SK-N-SH treated with all-trans-retinoic acid at 6 μM for 48 hours (cell line): ENCODE measurements at places on chromosomes 12 and 14.
A peak's percentile ranks its signal among the peaks of the same experiment; 100 is the strongest.

- ATAC-seq = no peak
Measured at GRCh38 chr12:124071075-124071443, 98.0 kb downstream of the ZNF664 start.

DNA sequence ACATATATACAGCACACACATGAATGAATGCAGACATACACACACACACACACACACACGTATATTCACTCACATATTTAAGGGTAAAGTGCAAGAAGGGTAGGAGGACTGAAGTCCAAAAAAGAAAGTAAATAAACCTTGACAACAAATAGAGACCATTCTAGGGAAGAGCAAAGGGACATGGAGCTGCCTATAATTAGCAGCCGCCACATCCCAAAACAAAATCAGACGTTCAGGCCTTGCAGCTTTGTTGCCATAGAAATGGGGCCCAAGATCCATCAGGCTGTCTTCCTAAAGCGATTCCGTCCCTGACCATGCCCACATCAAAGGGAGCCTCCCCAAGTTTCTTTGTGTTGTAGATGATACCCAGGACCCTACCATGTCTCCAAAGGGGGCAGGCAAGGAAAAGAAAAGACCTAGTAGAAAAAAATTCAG is 703.5 kb upstream of the TBX3 start:
- no peak for ATAC-seq

DNA sequence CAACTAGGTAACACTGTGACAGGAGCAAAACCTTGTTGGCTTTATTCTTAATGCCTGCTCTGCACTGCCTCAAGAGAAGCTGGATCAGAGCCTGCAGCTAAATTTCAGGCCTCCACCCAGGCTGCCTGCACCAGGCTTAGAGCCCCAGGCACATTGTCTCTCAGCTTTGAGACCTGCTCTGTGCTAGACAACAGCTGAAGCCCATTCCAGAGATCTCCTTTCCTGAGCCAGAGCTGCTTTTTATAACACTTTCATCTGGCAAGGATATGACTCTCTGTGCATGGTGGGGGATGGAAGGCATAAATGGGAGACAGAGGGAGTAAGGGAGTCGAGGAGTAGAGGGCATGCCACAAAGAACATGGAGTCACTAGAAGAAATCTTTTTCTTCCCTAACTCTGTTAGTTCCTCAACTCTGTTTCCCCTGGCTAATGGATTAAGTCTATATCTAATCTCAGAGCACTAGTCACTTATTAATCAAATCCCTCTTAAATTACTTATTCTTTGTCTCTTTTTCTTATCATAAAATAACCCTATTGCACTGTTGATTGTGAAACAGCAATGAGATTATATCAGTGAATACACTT is 27.1 kb upstream of the LUM start:
- ATAC-seq = peak; percentile 61

DNA sequence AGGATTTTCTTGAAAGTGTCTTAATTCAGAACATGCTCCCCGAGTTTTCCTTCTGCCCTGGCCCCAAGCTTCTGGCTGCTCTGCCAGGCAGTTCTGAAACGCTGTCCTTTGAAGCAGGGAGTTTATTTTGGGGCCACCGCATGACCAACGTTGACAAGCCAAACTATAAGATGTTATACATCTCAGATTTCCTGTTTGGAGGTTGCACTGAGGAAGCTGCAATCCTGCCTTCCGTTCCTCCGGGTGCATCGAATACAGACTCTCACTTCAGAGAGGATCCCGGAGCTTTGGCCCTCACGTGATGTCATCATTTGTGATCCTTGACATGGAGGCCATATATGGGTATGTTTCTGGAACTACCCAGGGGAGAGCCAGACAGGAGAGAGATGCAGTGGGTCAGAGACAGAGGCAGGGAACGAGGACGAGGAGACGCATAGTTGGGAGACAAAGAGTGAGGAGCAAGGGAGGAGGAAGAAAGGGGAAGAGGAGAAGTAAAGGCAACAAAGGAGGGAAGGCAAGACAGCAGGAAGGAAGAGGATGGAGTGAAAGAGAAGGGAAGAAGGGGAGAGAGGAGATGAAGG is at the start of gene ASB2:
TSS of gene ASB2 (minus strand) at position 94 of the 581 bp plus-strand sequence. CDS start 12,031 bp downstream, outside the sequence.
- no peak for ATAC-seq

GRCh38 chr12:4274396-4275015 is 944 bp downstream of the CCND2 start:
- ATAC-seq = no peak

DNA sequence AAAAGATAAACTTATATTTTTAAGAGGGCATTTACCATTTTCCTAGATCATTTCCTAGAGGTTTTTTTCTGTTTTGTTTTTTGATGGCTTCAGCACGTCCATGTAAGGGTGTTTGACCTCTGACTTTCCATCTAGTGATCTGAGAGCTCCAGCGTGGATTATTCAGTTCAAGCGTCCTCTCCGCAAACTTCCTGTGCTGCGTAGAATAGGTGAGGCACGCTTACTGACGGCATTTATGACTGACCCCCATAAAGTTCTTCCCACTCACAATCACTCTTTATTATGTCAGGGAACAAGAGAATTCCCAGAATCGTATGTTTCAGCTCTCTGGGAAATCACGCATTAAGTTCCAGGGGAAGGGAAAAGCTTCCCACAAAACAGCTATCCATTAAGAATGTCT is 16.4 kb downstream of the CCDC92 start:
- no peak for ATAC-seq

DNA sequence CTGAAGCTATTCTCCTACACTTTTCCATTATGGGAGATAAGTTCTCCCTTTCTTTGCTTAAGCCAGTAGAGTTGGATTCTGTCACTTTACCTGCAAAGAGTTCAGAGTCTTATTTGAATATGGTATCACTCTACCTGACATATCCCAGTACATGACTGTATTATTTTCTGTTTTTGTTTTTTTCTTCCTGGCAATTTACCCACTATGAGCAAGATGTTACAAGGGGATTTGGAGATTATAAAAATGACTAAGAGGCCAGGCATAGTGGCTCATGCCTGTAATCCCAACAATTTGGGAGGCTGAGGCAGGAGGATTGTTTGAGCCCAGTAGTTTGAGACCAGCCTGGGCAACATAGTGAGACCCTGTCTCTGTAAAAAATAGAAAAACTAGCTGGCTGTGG is 46.4 kb upstream of the CHST11 start:
- no peak for ATAC-seq

GRCh38 chr12:43237238-43237879 is 314.6 kb downstream of the ADAMTS20 start:
- no peak for ATAC-seq

GRCh38 chr14:79281244-79282152 is 929.8 kb downstream of the DIO2 start:
- ATAC-seq = no peak

DNA sequence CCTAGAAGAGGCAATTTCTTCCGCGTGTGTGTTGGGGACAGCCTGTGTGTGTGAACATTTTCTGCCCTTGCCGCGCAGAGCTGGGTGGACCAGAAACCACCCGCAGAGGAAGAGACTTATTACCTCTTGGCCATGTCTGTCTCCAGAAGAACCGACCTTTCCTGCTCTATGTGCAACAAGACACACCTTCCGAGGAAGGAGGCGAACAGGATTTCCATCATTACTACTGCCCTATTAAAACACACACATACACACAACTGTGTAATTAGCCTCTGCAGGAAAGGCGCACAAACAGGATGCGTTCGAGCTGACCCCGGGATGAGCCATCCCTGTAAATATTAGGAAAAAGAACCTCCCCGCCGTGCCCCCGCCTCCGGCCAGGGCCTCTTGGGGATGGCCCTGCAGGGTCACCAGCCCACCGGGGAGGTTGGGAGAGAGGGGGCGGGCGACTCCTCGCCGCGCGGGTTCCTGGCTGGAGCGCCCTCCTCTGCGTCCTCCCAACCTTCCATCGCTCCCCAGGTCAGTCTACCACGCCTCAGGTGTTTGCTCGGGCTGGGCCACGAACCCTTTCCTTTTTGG is 484 bp upstream of the PRKCH start:
- ATAC-seq = peak; percentile 12

- ATAC-seq = no peak
Measured at GRCh38 chr12:52358575-52359350, 8.5 kb downstream of the KRT85 start.

GRCh38 chr14:76946753-76947077 is 81.8 kb downstream of the IRF2BPL start:
- ATAC-seq = no peak; the same call in 2 of the 3 replicates

DNA sequence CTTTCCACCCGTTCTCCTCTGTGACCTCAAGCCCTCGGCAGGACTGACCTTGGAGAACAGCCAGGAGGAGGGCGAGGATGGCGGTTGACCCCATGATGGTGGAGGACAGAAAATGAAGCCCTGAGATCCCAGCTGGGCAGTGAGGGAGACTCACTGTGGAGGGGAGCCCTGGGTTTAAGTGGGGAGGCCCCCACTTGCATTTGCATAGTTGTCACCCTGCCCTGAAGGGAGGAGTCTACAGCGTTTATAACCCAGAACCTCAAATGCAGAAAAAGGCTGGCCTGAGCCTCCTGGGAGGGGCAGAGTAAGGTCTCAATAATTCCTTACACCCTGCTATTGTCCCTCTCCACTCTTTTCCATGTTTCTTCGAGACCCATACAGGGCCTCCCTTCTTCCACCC is 1052.7 kb downstream of the TMEM121 start:
- no peak for ATAC-seq

DNA sequence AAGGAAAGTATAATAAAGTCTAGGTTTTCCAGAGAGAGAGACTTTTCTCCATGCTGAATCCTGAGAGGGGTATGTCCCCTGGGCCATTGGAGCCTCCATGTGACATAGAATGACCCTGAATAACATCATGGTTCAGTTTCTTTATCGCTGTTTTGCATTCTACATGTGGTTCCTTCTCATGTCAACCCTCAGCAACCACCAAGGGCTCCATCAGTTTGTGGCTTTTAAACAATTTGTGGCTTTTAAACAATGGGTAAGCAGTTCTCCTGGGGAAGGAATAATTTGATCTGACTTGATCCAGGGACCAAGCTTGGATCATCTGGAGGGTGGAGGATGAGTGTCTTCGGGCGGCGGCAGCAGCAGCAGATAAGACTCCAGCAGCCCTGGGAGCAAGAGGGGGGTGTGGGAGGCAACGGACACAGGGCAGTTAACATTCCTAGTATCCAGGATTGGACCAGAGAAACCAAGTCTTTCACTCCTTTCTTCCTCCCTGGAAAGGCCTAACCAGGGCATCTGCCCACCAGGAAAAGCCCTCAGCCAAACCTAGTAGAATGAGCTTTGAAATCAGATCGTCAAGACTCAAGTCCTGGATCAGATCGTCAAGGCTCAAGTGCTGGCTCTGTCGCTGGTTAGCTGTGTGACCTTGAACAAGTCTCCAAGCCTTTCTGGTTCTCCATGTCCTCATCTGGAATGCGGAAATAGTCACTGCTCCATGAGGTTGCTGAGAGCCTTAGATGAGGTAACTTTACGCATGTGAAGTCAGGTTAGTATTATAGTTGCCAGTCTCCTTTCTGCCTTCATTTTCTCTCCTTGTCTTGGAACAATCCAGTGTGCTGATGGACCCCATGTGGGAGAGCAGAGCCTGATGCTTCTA is 27.8 kb upstream of the FAM222A start:
- ATAC-seq = no peak

GRCh38 chr14:67643713-67644112 is 24.0 kb downstream of the ARG2 start:
- no peak; the same call in 2 of the 3 replicates for ATAC-seq

DNA sequence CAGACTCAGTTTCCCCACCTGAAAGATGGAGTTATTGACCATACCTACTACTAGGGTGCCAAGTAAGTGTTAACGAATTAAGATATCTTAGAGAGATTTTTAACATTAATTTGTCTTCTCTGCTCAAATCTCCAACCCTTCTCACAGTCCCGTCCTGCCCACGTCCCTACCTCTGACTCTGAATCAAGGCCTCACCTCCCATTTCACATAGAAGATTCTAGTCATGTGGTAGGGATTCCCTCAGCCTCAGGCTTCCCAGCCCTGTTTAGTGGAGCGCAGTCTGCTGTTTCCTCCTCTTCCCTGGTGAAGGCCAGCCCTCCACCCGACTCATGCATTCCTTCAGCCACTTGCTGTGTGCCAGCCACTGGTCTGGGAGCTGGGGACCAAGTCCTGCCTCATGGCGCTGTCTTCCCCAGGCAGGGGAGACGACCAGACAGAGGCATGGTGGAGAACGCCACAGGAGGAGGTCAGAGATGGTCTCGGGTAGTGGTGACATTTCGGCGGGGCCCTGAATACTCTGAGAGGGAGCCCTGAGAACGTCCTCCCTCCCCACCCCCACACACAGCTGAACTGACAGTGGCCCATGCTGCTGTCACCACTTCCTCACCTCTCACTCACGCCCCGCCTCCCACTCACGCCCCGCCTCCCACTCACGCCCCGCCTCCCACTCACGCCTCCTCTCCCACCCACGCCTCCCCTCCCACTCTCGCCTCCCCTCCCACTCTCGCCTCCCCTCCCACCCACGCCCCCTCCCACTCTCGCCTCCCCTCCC is 38.8 kb downstream of the TMEM63C start:
- no peak; the same call in 2 of the 3 replicates for ATAC-seq

GRCh38 chr12:8077207-8077606 is 4.9 kb upstream of the NECAP1 start:
- ATAC-seq = peak; percentile 11; the same call in 2 of the 3 replicates

GRCh38 chr12:116421785-116422538 is 137.2 kb upstream of the MAP1LC3B2 start:
- ATAC-seq = no peak

DNA sequence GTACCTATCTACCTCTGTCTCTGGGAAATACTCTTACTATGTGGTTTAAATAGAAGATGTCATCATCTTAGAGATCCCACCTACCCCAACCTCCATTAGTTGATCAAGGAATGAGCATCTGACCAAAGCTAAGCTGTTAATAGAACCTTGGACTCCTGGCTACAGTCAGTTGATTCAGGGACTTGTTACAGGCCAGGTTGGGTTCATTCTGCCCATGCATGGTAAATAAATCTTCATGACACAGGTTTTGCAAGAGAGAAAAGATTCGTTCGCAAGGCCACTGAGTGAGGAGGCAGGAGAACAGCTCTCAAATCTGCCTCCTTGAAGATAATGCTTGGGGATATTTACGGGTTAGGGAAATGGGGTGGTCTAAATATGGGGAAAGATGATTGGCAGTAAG is 19.5 kb downstream of the SDR9C7 start:
- ATAC-seq = no peak

DNA sequence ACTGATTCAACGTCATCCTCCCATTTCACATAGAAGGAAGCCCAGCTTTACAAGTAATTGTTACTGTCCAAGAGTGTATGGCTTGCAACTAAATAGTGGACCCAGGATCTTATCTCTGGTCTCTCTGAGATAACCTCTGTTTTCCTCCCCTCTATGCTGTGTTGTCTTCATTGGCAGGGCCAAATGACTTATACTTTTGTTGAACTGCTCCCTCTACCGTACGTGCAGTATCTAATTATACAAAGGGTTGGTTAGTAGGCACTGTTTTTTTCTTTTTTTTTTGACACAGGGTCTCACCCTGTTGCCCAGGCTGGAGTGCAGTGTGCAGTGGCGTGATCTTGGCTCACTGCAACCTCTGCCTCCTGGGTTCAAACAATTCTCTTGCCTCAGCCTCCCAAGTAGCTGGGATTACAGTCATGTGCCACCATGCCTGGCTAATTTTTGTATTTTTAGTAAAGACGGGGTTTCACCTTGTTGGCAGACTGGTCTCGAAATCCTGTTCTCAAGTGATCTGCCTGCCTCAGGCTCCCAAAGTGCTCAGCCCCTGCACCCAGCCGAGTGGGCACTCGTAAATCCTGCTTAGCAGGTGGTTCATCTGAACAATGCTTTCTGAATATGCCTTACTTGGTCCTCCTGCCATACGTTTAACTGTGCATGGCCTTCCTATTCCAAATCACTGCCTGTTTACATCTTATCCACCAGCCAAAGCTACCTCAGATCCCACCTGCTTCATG is 162.1 kb downstream of the ADCK1 start:
- ATAC-seq = no peak

GRCh38 chr12:75836533-75836932 is 195.0 kb downstream of the PHLDA1 start:
- ATAC-seq = no peak

GRCh38 chr12:24499151-24500146 is 449.5 kb downstream of the BCAT1 start:
- ATAC-seq = peak; percentile 63
